Hippocampal formation (tissue), 2 donors: ENCODE measurements at places on chromosomes 12 and 14.

DNA sequence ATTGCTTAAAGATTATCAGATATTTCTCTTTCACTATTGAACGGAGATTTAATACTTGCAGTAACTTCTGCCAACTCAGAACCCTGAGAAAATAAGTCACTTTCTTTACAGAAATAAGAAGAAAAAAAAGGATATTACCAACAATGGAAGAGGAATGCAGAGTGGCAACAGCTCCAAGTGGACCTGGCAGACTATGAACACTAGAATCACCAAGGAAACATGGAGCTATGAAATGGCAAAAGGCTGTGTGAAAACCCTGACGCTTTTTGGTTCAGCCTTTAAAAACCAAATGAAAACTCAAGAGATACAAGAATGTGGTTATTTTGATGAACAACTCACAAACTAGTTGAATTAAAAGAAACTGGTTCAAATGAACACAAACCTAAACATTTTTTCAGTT lies 17.7 kb downstream of the DTD2 start:
- no peak for DNase-seq

GRCh38 chr12:5003025-5003666 lies 40.5 kb upstream of the KCNA5 start:
- DNase-seq: peak; percentile 63

- DNase-seq: no peak
Observed at GRCh38 chr12:68953536-68953935, 20.6 kb upstream of the CPM start.

DNA sequence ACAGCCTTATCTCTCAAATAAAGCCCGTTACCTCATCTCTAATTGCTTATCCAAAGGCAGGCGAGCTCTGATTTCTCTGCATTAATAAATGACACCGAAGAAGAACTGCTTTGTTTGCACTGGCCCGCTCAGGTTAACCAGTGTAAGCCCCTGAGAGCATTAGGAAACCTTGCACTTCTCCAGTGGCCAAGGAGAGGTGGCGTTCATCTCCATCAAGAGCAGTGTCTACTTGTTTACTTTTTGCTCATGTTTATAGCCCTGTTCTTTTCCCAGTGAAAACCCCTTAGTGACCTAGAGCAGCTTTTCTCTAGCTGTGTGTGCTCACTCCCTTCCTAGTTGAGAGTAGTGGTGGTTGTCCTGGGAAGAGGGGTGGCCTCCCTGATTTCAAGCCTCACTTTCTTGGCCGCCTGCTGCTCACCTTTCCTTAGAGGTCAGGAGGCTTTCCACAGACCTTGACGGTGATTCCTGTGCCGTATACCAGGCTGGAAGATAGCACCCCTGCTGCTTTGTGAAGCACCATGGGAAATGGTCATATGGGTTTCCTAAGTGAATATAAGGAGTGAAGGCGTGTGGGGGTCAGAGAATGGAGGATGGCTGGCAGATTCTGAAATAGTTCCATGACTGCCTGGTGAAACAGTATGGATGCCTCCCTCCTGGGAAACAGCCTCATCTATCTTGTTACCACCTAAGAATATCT lies 16.6 kb downstream of the FBXW8 start:
- no peak for DNase-seq

GRCh38 chr14:105358140-105358846 lies 40.0 kb upstream of the TEX22 start:
- DNase-seq: no peak

DNA sequence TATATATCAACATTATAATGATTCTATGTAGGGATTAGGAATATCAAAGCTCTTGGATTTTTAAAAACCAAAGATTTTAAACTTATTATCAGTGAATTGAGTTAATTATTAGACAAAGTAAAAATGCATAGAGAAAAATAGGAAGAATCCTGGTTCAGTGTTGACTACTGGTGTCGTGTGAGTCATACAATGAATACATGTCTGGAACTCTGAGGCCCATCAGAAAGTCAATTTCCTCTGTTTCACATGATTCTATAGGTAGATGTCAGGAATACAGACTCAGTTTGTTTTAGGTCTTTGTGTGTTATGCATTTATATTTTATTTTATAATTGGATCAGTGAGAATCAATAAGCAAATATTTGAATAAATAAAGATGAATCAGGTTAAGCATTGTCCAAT lies 84.5 kb upstream of the RTL1 start:
- no peak for DNase-seq

DNA sequence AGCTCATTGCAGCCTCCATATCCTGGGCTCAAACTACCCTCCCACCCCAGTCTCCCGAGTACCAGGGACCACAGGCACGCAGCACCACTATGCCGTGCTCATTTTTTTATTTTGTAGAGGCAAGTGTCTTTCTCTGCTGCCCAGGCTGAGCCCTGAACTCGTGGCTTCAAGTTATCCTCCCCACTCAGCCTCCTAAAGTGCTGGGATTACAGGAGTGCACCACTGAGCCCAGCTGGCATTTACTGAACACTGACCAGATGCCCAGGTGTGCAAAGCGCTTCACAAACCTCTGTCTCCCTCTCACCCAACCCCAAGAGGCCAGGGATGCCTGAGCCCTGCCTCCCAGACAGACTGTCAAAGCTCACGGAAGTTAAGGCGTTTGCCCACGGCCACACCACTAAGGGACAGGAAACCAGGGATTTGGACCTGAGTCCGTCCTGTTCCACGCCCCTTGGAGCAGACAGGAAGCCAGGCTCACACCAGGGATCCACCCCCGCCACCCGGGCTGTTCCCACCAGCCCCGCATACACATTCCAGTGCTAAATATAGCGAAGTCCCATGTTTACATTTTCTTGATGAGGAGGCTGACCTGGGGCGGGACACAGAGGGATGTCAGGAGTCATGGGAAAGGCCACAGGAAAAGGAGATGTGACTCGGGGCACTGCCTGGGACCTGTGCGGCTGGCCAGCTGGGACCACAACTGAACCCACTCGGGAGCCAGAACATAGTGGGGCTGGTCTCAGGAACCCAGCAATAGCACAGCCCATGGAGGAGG lies 51.2 kb downstream of the TESC start:
- no peak for DNase-seq

DNA sequence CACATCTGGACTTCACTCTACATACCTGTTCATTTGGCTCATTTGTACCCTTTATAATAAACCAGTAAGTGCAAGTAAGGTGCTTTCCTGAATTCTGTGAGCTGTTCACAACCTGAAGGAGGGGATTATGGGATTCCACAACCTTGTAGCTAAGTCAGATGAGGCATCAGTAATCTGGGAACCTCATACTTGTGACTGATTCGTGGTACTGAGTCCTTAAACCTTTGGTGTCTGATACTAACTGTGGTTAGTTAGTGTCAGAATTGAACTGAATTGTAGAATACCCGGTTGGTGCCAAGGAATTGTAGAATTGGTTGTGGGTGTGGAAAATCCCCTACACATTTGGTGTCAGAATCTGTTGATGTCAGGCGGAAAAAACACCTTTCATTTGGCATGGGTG lies 83.4 kb downstream of the TMX1 start:
- no peak for DNase-seq

GRCh38 chr14:61661471-61662400 lies 33.6 kb upstream of the HIF1A start:
- no peak for DNase-seq

- DNase-seq: peak; percentile 10
Observed at GRCh38 chr12:75842090-75842489, 189.5 kb downstream of the PHLDA1 start.

GRCh38 chr12:1564067-1564466 lies 30.3 kb downstream of the FBXL14 start:
- no peak for DNase-seq

DNA sequence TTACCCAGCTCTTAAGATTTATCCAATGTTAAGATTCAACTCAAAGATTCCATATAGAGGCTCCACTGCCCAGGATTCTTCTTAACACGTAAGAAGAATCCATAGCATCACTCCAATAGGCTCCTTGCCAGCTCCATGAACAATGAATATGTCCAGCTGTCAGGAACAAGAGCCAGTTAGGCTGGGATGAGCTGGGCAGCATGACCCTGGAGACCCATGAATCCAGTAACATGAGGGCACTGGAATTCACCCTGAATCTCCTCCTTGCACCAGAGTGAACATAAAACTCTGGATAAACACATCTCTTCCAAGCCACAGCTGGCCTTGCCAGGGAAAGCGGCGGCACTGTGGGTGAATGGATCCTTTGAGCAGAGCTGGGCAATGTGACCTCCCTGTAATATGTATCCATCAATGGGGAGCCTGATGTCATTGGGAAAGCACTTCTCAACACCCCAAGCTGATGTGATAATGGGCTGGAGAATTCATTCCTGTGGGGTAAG lies 24.4 kb upstream of the TC2N start:
- peak; percentile 79 for DNase-seq

- DNase-seq: no peak
Observed at GRCh38 chr12:69932676-69933552, 107.9 kb downstream of the MYRFL start.

- DNase-seq: no peak
Observed at GRCh38 chr12:94305130-94305957, 154.3 kb downstream of the CEP83 start.

GRCh38 chr12:44842669-44843068 lies 33.4 kb downstream of the NELL2 start:
- DNase-seq: no peak

DNA sequence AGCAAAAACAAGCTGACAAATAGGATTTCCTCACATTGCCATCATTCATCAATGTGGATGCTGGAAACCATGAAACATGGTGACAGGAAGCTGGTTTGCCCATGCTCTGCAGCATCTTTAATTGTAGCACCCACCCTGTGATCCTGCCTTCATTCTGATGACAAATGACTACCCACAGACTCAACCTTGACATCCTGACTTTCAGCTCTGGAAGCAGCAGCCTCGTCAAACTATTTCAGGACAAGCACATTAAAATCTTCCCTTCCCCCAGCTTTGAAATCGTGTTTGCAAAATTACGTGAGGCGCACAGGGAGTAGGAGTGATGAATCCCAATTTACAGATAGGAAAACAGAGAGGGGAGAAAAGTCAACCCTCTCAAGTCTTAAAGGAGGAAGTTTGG lies 285.5 kb downstream of the GLT1D1 start:
- DNase-seq: no peak

- DNase-seq: no peak
Observed at GRCh38 chr14:45222485-45223262, 30.3 kb downstream of the MIS18BP1 start.

- no peak for DNase-seq
Observed at GRCh38 chr12:108324351-108325017, 14.6 kb downstream of the CMKLR1 start.

GRCh38 chr14:85273099-85273677 lies 256.8 kb upstream of the FLRT2 start:
- peak; percentile 60 for DNase-seq

GRCh38 chr12:6912164-6912935 lies 2.0 kb upstream of the ENO2 start:
- no peak for DNase-seq

GRCh38 chr12:45075587-45076282 lies 24.8 kb upstream of the DBX2 start:
- DNase-seq: no peak

GRCh38 chr12:92158796-92159439 lies 13.3 kb upstream of the BTG1 start:
- DNase-seq: no peak

DNA sequence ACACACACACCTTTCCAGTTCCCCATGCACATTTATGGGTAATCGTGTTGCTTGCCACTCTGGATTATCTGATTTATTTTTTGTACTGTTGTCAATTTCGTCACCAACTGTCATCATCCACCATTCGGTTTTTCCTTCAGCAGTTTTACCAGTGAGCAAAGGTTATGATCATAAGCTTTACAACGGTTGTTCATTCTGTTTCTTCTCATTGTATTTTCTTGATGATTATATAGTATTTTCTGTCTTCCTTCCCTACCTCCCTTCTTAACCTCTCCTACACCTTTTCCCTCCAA lies 680 bp downstream of the NECAP1 start:
- no peak for DNase-seq

DNA sequence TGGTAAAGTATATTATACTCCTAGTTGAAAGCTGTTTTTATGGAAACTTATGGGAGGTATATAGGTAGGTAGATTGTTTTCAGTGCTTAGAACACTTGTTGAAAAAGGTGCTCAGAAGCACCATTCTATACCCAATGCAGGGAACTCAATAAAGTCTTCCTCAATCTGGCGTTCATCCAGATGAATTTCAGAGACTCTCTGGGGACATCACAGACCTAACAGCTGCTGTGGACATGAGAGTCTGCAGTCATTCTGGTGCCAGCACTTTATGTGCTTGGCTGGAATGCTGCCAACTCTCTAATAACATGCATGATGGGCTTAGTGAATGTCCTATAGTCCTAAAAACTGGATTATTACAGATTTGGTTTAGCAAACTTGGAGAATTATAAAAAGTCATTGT lies 115.9 kb downstream of the NTN4 start:
- DNase-seq: no peak

GRCh38 chr14:68771631-68772030 lies 21.2 kb downstream of the ZFP36L1 start:
- DNase-seq: no peak

DNA sequence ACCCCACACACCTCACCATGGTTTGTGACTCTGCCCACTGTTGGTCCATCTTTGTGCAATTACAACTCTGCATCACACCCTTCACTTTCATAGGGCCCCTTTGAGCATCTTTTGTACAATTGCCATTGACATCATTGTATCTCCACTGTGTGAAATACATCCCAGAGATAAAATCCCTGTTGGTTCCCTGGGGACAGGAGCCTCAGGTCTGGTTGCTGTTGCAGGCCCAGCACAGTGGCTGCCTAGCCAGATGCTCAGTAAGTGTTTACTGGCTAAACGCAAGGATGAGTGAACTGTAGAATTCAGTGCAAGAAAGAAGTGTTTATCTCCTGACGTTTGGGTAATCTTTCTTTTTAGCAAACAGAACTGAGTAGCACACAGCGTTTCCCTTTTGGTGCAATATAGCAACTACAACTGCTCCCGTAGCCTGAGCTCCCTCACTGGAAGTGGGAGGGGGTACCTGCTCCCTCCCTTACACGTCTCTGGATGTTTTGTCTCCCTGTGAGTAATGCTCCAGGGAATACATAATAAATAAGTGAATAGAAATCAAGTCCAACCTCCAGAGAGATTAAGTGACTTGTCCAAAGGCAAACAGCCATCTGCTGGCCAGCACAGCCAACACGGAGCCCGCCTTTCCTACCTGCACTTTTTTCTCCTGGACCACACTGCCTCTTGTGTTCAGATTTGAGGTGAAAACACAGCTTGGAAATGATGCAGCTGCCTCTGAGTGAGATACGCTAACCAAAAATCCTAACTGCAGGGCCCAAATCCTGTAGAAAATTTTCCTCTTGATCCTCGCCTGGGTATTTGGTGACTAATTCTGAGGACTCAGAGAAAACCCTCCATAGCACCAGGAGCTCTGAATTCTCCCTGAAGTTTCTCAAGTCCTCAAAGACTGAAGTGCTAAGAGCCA lies 27.4 kb downstream of the GALNT16 start:
- peak; percentile 12 for DNase-seq

DNA sequence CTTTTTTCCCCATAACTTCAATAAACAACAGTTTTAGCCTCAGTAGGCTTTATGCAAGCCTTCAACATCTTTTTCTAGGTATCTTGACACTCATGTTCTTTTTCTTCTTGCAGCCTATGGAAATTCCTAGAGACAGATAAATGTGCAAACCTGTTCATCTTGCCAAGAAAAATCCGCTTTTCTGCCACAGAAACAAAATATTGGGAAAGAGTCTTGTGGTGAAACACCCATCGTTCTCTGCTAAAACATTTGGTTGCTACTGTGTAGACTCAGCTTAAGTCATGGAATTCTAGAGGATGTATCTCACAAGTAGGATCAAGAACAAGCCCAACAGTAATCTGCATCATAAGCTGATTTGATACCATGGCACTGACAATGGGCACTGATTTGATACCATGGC lies 295.9 kb downstream of the ZFP36L1 start:
- DNase-seq: no peak
